ENCODE measurements at places on chromosomes 2 and 18. TPM values are rescaled to one million over a fixed set of nuclear protein-coding genes. Genes with fewer than 3 reads are reported as not detected.

Gene CHN1
- total RNA-seq, result 8.1 TPM

Gene CFAP53
- total RNA-seq, result not detected

Gene GYPC
- total RNA-seq, result 49.1 TPM

DNA sequence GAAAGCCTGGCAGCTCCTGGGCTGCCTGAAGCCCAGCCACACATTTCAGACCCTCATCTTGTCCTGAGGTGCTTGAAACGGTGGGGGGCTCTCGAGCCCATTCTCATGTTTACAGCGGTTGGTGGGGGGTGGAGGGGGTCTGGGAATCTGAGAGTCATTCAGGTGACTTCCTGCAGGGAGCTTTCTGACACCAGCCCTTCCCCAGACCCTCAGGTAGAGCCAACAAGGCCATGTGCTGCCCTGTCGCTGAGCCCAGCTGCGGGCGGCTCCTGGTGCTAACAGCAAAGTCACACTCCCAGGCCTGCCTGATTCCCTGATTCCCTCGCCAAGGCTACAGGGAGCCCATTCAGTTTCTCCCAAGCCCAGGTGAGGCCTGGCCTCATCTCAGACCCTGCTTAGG lies 324.9 kb upstream of the MEX3C start:
- DNase-seq, result no peak

DNA sequence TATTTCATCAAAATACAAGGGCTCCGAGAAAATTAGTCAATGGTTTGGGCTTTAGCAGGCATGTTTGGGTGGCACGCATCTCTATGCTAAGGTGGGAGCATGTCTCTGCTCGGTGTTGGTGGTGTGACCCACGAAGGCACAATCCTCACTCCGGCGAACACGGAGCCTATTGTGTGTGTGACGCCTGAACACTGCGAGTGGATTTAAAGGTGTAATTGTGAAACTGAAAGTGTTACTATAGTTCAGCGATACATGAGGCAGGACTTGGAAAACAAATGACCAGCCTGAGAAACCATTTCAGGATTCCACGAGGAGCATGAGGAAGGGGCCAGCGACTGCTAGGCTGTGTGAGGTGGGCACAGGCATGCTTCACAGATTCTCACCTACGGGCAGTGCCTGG lies 41.7 kb upstream of the LDLRAD4 start:
- DNase-seq, result no peak

DNA sequence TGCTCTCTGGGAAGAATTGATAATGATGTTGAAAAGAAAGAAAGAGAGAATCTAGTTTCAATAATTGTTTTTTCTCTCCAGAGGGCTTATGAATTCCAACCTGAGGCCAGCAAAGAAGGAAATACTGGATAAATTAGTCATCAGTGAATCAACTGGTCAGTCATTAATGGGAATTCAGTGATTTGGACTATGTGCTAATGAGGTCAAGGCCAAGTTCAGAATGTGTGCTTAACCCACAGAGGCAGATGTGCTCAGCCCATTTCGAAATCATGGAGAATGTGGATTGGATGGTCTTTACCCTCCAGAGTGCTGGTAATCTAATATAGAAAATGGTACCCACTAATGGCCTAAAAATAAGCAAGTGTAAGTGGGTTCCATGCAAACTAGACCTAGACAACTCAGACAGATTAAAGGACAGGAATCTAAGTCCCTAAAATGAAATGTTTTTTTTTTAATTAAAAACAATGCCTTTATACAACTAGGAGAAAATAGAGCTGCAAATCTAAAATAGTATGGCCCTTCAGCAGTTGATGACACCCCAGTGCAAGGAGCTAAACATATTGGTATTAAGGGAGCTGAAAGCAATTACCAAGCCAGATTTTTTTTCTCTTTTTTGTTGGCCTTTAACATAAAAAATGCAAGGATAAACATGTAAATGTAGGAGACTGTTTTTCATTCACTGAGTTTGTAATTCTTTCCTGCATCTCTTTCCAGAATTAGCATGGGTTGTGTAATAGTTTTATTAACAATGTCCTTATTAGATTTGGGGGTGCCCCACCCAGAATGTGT lies 296.9 kb downstream of the SATB2 start:
- DNase-seq, result peak; percentile 64

- DNase-seq, result no peak
These were observed 44.2 kb downstream of the RTP5 start for GRCh38 chr2:241913703-241914102.

GRCh38 chr2:231457101-231457500 lies 7.2 kb downstream of the NCL start:
- no peak for DNase-seq

DNA sequence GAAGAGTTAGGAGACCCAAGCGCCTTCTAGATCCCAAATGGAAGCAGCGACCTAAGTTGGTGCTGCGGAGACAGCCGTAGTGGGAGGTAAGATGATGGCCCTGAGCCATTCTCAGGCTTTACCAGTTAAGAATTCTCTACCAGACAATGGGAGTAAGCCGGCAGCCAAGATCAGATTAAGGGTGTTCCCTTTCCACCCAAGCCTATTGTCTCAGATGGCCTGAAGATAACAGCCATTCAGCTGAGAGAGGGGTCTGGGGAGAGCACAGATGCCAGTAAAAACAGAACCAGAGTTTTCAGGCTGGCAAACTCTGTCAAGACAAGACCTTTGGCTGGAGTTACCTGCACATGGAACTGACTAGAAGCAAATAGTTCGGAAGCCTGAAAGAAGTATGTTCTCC lies 191.7 kb upstream of the HAAO start:
- DNase-seq, result no peak

DNA sequence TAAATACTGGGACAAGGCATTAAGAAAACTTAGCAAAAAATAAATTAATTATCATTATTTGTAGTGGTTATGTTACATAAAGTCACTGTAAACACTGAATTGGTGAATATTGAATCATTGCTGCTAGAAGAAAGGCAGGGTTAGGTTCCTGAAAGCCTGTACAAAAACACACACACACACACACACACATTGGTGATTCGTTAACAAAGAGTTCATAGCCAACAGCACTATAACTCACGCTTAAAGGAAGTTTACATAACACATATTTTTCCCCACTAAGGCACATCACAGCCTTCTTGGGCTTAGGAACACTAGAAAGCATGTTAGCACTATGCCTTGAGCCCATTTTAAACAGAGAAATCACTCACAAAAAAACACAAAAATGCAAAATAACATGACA lies 690.0 kb upstream of the PIK3C3 start:
- DNase-seq, result no peak

DNA sequence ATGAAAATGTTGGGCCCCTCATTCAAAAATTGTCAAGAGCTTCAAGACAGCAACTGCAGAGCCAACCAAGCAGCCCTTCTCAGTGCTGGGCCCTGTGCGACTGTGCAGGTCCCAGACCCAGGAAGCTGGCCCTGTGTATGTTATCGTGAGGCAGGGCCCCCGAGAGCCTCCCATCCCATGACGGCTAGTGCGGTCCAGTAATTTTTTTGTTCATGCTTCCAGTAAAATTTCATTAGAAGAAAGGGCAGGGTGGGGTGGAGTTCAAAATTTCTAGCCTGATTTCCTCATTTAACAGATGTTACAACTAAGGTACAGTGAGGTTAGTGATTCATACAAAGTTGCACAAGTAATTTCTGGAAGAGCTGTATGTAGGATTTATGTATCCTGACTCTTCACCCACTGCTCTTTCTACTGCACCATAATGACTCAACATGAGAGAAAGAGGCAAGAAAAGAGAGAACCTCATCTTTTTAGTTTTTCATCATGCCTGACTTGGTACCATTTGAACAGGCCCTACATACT lies 105.5 kb downstream of the ZEB2 start:
- no peak for DNase-seq

- DNase-seq, result no peak
These were observed 38.5 kb upstream of the ATP8B1 start for GRCh38 chr18:57841568-57841967.

DNA sequence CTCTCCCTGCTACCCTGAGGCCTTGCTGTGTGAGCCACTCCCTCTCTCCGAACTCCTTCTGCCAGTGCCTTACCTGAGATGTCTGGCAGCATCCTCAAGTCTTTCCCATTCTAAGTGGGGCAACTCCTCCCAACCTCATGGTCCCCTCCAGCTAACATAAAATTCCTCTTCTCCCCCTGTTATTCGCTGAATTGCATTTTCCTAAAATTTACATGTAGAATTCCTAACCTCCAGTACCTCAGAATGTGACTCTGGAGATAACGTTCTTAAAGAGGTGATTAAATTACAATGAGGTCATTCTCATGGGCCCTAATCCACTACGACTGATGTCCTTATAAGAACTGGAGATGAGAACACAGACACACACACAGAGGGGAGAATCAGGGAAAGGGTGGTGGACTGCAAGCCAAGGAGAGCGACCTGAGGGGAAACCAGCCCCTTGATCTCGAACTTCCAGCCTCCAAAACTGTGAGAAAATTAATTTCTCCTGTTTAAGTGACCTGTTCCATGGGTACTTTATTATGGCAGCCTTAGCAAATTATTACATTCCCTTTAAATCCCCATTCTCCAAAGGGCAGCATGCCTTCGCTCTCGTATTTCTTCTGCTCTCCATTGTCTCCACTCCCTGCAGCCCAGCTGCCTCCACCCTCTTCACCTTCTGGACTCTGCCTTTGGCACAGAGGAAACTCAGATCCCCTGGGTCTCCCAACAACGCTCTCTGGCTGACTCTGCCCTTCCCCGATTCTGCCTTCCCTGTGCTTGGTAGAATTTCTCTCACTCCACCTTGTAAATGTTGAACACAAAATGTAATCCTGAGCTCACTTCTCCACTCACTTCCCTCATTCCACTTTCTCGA lies 70.5 kb downstream of the TGIF1 start:
- DNase-seq, result no peak

DNA sequence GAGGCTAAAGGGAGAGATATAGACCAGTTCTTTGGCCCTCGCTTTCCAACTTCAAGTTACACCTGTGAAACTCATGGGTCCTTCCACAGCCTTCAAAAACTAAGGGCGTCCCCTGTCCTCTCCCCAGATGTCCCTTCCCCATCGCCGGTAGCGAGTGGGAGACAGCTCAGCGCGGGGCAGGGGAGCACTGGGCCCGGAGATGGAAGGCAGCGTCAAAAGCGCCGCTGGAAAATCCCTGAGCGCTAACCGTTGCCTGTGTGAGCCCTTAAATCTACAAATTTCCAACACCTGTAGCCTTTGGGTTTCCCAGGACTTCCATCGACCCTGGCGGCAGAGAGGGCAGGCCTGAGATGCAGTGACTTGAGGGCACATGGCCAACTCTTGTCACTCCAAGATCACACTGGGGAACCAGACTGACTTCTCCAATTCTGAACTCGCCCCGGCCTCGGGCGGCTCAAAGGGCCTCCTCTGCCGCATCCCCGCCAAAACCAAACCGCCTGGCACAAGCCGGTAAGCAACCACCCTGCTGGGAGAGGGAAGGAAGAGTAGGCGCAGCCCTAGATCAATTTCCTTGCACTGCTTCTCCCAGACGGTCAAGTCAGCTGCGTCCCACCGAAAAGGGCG lies 879 bp upstream of the EPAS1 start:
- peak; percentile 72 for DNase-seq

DNA sequence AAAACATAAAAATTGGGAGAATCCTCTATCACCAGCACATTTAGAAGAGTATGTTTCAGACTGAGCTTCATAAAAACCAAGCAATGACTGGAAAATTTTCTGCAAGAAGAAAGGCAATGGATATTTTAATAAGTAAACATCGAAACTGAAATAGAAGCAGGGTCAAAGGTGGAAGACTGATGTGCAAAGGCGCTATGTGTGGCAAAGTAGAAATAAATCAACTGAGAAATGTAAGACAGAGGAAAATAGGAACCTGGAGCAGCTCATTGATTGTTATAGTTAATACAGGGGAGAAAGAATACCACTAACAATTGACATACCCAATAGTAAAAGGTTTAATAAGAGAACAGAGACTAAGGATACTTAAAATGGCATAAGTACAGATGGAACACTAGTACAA lies 818.4 kb downstream of the SOCS6 start:
- DNase-seq, result no peak

GRCh38 chr2:236642125-236642524 lies 72.5 kb downstream of the ACKR3 start:
- peak; percentile 79 for DNase-seq

DNA sequence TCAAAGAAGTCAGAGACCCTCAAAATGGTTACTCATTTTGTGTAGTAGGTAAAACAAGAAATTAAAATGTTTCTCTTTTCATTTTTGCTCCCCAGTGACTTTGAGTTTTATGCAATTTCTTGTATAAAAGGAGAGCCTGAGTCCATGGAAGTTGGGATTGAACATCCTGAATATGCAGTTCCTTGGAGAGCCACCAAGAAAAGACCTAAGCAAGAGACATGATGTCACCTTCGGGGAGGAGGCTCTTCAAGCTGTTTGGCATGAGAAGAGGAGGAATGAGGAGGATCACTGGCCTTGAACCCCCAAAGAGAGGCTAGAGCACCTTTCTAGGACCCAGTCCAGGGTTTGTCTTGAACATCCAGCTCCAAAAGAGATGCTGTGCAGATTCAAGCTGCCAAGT lies 83.5 kb upstream of the STPG4 start:
- no peak for DNase-seq

DNA sequence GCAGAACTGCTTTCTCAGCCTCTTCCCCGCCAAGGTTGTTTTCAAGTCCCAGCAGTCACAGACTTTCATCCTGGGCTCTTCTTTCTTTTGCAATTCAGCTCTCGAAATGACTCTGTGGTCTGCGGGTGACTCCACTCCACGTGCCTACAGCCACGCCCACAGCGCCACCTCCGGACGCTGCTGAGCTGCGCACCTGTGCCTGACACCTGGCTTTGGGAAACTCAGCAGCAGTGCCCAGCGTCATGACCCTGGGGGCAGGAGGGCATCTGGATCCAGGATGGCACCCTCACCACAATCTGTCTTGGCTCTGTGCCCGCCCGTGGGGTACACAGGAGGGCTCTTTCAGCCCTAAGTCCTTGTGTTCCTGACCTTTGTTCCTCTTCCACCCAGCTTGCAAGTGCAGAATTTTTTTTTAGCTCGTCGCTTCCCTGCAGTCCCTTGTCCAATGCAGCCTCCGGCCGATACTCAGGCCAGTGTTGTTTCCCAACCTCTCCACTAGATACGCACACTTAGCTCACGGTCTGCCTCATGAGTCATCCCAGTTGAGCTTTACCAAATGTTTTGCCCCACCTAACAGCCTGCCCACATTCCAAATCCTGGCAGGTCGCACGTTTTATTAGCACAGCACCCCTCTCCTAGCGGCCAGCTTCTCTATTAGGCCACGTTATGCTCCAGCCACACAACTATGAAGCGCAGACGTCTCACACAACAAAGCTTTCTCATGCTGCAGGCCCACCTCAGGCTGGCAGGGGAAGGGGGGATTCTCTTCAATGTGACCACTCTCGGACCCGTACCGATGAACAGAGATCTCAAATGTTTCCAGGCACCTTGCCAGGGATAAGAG lies 6.5 kb upstream of the CAPN10 start:
- peak; percentile 92 for DNase-seq

GRCh38 chr2:180322781-180323180 lies 315.7 kb upstream of the CWC22 start:
- DNase-seq, result no peak

All from MG63 (cell line).